ENCODE measurements at places on chromosomes 6 and 20.

DNA sequence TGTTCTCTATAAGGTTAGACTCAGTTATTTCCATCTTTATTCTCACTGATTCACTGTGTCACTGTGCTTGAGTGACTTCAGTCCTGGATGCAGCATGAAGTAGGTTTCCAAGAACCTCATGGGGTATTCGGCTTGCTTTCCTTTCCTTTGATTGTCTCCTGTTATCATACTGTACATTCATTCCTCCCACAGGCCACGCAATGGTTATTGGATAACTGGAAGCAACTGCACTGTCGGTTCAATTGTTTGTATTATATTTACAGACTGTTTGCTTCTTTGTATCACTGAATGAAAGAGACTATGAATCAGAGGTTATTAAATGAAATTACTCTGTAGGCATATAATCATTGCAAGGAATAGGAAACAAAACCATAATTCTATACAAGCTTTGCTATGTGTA is 129.4 kb downstream of the MAP7 start:
- DNase-seq: no peak

- DNase-seq: no peak
Observed at GRCh38 chr6:15927531-15928225, 201.2 kb upstream of the MYLIP start.

DNA sequence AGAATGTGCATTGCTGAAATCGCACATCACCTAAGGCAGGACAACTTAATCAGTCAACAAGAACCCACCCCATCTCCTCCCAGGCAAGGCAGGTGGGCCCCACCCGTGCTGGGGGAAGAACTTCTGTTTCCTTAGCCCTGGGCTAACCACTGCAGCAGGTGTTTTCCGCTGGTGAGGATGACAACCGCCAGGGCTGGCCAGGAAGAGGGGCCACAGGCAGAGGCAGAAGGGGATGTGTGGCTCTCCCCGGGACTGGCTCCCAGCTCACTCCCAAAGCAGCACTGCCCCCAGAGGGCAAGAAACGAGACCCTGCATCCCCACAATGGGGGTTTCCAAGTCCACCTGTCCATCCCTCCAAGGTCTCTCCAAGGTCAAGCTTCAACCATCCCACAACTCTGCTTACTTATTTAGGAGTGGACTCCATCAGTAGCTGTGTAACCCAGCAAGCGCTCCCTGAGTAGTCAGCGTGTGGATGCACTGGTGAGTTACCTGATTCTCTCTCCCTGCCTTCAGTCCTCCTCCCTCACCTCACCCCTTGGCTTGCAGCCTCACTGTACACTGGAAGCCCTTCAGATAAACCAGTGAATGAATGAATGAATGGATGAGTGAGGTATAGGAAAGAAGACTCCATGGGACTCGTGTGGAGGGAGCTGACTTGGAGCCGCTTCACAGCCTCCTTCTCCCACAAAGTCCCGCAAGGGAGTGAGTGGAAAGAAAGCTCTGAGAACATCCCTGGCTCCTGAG is 168.2 kb upstream of the CST7 start:
- no peak for DNase-seq

- no peak for DNase-seq
Observed at GRCh38 chr6:551405-551804, 105.5 kb downstream of the HUS1B start.

DNA sequence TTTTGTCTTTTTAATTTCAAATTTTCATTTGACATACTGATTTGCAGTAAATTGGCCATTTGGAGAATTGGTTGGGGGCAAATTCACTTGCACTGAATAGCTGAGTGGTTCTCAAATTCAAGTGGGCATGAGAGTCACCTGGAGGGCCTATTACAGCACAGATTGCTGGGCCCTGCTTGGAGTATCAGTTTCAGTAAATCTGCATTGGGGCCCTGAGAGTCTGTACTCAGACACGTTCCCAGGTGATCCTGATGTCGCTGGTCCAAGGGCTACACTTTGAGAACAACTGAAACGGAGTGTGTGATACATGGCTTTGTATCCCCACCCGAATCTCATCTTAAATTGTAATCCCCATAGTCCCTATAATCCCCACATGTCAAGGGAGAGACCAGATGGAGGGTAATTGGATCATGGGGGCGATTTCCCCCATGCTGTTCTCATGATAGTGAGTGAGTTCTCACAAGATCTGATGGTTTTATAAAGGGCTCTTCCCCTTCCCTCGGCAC is 115.9 kb downstream of the KLHL32 start:
- no peak for DNase-seq

DNA sequence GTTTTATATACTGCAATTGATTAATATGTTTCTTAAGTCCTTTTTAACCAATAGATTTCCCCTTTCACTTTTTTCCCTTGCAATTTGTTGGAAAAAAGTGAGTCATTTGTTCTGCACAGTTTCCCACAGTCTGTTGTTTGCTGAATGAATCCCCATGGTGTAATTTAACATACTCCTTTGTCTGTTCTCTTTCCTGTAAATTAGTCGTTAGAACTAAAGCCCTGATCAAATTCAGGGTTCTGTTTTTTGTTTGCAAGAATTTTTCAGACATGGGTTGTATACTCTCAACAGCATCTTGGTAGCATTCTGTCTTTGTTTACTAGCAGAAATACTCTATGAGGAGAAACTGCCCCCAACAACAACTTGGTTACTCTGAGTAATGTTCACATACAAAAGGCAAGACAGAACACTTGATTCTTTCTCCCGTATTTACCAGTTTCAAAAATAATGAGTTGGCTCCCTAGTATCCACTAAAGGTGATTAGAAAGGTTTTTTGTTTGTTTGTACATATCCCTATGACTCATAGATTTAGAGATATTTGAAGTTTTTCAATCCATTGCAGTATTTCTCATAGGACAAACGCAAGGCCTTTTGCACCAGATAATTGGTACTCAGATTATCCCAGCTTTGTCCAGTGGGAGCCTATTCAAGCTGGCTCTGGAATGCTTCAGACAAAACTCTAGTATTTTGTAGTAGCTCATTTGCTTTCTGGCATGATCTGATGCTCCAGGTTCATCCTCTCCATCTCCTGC is 16.5 kb downstream of the BLOC1S5 start:
- no peak for DNase-seq

DNA sequence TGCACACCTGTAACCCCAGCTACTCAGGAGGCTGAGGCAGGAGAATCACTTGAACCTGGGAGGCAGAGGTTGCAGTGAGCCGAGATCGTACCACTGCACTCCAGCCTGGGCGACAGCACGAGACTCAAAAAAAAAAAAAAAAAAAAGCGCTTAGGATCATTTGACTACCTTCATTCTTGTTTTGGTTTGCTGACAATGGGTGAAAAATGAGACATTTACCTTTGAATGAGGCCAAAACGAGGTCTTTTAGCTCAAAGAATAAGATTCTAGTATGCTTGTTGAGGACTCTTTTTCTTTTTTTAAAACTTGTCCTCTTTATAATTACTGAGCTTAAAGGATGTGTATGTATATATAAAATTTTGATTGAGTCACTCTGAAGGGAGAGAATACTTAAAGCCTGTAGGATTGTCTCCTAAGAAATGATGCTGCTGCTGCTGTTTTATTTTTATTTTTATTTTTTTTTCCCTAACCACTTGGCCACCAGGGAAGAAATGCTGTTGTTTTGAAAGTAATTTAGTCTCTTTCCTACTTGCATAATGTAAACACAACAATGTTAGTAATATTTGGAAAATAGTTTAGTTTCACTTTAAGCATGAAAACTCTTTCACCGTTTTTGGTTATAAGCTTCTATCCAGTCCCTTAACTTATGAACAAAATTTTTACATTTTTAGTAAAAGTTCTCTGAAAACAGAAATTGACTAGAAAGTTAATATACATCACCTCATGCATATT is 7.9 kb downstream of the UBR2 start:
- DNase-seq: no peak

- no peak for DNase-seq
Observed at GRCh38 chr6:75922226-75922625, 150.2 kb downstream of the IMPG1 start.

DNA sequence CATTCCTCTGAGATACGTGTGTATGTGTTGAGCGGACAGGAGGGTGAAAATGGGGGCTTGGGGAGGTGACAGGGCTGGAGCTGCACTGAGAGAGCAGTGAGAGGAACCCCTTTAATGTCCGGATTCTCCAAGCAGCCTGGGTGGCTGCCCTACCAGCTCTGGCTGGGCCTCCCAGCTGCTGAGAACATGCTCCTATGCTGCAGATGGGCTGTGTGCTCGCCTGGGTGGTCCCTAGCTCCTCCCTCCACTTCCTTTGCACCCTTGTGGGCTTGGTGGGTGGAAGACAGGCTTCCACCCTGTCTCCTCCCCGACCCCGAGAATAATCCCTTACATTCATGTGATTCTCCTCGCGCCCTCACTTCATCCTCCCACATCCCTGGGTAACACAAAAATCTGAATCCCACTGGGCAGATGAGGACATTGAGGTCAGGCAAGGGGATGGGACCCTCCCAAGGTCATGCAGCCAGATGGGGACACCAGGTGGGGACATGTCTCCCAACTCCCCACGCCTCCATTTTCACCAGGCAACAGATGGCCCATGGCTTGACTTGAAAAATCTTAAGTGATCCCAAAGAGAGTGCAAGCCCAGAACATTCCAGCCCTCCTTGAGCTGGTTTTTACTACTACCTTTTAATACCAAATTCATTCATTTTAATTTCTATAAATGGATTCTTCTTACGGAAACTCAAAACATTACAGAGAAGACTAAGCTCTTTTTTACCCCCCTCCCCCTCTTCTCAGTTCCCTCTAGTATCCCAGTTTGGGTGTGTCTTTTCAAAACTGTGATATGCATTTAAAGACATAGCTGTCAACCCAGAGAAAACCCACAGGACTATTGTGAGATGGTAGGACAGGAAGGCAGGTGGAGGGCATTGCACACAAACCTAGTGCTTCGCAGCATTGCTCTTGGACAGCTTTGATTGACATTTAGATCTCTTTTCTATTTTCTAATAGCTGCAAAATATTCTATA is 5.0 kb upstream of the PDRG1 start:
- no peak for DNase-seq

- DNase-seq: no peak
Observed at GRCh38 chr6:56152611-56153010, 94.8 kb downstream of the COL21A1 start.

DNA sequence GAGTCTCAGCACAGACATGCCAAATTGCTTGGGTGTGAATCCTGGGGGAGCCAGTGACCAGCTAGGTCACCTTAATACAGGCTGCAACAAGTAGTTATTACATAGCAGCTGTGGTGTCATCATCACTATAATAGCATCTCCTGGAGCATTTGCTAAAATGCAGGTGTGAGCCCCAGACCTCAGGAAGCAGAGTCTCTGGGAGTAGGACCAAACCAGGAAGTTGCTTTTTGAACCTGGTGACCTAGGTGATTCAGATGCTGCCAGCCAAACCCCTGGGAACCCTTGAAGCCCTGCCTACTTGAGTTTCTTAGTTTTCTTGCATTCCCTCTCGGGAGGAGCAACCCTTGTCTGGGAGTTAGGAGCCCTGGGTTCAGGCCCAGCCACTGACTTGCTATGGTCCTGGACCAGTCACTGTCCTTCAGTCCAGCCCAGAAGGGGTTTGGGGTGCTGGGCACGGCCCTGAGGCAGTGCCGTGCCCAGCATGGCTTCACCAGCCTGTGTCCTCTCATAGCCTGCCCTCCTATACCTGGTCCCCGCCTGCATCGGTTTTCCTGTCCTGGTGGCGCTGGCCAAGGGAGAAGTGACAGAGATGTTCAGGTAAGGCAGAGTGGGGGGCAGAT is 39.3 kb upstream of the ID1 start:
- no peak for DNase-seq

DNA sequence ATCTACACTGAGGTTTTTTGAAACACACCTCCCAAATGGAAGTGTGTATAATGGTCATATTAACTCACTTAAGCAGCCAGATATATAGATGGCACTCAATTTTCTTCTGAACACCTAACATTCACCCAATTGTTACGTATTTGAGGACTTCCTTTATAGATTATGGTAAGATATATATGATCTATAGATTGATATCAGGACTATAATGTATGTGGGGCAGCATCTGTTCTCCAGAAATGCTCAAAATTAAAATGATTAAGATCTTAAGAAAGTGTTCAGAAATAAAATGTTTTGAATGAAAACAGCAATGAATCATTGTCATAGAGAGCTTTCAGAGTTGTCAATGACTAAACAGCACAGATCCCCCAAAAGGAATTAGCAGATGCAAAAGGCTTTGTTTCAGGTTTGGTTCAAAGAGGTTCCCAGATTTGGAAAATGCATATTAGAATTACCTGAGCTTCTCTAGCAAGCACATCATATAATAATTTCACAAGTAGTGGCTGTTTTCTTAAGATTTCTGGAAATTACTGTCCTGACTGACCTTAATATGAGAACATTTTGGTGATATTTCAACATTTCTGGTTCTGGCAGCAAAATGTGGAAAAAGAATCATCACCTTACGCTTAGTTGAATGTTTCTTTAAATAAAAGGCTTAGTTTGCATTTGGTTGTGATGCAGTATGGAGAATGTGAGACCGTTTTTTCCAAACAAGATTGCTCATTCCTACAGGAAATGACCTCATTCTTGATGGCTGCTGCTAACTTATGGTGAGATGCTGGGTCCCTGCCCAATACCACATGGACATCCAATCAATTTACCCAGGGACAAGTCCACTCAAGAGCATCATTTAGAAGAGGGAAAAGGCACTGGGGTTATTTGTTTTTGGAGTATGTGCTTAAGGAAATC is 31.5 kb downstream of the TRAF3IP2 start:
- DNase-seq: no peak

DNA sequence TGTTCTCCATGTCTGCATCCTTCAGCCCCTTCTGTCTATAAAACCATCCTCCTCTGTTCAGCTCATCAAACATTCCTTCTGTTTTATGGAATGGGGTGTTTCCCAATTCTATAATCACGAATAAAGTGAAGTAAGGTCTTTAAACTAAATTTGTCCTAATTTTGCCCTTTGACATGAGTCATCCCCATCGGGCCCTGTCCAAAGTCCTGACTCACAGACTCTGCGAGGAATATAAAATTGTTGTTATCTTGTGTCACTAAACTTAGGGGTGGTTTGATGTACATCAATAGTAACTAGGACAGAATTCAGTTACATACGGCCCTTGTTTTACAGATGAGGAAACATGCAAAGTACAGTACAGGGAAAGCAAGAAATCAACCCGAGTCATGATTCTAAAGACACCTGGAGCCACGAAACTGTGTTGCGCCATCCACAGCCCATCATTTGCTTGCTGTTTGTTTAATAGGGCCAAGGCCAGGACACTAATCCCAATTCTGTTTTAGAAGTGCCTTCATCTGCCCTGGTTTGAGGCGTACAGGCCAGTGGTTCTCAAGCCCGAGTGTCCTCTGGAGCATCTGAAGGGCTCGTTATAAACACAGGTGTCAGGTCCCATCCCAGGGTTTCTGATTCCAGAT is 2.8 kb downstream of the ACSS1 start:
- DNase-seq: no peak
